ENCODE measurements at places on chromosomes 16 and 17. TPM values are rescaled to one million over a fixed set of nuclear protein-coding genes. Genes with fewer than 3 reads are reported as not detected.

GRCh38 chr17:72677714-72678390, 414.6 kb downstream of the SLC39A11 start:
- DNase-seq = no peak

- DNase-seq = peak; percentile 24
Observed at GRCh38 chr17:47119746-47120520, 69.2 kb downstream of the CDC27 start.

- no peak for DNase-seq
Observed at GRCh38 chr17:41340934-41341861, 9.4 kb downstream of the KRT33A start.

DNA sequence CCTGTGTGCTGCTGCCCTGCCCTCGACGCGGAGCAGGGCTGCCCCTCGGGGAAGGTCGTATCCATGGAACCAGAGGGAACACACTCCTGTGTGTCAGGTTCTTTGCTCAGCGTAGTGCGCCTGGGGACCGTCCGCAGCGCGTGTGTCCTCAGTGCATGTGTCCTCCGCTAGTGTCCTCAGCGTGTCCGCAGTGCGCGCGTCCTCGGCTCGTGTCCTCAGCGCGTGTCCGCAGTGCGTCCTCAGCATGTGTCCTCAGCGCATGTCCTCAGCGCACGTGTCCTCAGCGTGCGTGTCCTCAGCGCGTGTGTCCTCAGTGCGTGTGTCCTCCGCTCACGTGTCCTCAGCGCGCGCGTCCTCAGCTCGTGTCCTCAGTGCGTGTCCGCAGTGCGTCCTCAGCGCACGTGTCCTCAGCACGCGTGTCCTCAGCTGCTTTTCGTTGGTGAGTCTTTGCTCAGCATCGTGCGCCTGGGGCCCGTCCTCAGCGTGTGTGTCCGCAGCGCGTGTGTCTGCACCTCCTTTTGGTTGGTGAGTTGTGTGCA, 59.2 kb upstream of the ZNF750 start:
- no peak for DNase-seq

DNA sequence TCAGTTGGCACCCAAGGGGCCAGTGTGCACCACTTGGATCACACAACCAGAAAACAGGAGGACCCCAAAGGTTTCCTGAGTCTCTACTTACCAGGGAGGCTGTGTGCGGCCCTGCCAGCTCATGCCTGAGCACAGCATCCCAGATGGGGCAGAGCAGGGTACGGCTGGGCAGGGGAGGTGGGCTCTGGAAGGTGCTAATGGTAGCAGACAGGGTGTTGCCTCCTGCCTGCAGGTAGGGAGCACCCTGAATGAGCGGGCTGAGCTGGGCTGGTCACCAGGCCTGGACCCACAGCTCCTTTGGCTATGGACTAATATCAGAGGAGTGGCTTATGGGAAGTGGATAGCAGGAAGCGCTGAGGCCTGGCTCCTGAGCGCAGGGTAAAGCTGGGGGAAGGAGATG, 14.6 kb downstream of the RECQL5 start:
- no peak for DNase-seq

The PGAP6 gene
- 53.4 TPM for total RNA-seq

The CTU2 gene
- 12.6 TPM for total RNA-seq

Measured in myocyte (in vitro differentiated cells).